ENCODE measurements at places on chromosomes 16 and 17.

DNA sequence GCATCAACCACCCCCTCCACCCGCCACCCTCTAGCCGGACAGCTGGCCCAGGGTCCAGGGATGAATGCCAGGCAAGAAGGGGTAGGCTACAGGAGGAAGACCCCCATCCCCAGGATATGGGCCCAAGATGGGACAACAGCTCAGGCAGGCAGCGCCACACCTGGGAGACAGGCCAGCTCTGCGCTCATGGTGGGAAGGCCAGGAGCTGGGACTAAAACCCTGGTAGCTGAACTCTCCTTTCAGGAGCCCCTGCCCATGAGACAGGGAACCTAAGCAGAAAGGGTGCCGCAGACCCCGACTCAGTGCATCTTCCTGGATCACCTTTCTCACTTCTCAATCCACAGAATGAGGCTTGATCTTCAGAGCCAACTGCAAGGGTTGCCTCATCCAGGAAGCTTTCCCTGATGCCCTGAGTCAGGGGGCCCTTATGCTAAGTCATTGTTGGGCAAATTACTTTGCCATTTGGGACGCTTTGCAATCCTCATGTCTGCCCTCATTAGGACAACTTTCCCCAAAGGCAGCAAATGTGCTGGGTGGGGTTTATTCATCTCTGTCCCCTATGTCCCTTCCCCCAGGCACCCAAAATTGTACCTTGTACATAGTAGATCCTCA is 9.0 kb downstream of the ZDHHC1 start:
- no peak for DNase-seq

DNA sequence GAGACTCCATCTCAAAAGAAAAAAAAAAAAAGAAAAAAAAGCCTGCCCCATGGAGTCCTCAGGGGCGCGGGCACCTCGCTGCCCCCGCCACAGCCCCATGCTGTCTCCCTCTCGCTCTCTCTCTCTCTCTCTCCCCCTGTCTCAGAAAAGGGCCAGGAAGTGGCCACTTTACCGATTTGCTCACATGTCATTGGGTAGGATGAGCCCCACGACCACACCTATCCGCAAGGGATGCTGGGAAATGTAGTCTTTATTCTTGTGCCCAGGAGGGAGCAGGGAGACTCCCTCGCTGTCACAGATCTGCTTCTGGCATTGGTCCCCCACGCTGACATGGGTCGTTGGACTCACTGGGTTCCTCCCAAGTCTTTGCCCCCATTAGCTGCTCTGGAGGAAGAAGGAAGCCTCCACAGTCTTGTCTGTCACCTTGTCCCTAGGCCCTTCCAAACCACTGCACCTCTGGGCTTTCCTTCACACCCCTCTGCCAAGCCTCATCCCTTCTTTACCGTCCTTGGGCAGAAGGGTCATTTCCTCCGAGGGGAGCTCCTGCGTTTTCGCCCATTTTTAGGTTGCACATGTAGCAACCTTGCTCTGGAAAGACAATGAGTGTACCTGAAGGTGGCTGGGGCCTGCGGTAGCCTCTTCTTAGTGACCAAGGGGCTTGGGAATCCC is 6.9 kb upstream of the GJD3 start:
- DNase-seq: no peak

DNA sequence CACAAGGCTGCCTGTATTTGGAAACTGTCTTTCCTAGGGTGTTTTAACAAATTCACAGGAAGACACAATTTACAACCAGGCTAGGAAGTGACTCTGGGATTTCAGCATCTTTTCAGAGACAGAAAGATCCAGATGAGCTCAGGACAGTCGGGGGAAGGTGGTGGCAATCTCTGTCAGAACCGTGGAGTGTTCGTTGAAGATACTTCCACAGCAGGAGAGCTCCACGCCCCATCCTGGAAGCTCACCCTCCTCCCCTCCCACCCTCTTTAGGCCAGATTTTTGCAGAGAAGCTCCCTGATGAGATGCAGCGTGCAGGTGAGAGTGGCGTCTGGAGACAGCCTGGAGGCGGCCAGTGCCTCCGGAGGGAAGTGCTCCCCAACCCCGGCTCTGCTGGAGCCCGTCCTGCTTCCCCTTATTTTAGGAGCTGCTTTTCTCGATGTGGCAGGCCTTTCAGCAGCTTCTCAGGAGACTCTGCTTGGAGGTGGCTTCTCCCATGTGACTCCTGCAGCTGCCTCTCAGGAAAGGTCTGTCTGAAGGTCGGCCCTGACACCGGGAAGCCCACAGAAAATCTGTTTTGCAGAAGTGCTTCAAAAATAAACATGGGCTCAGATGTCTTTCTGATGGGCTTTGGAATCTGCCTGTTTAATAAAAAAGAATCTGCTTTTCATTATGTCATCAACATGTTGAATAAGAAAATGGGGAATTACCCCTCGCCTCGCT is 186.4 kb upstream of the CHMP6 start:
- no peak for DNase-seq

DNA sequence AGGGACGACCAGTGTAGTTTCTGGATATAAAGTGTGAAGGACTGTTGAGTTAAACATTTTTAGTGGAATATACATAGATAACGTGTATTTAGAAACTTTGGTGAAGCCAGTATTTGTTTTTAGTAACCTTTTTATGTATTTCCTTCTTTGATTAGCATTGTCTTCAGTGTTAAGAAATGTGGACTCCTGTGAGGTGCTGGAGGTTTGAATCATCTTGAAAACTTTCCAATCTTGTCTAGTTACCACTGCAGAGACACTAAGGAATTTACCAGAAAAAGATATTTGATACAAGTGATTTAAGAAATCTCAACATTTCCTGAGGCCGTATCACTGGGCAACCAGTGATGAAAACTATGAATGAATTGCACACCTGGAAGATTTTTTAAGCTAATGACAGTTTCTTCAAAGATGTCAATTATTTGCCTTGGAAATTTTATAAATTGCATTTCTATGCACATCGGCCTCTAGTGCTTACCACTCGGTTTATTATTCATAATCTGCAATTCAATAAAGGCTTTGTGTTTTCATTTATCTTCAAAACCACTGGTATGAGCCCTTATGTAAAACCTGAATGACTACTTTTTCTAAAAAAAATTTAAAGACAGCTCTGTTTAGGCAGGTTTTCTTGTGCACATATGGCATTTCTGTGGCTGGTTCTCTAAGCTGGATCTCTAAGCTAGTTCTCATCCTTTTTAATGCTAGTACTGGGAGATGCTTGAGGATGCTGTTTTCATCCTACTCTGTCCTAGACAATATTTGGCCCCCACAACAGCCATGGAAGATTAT is 31.4 kb upstream of the ADCY7 start:
- no peak for DNase-seq

GRCh38 chr17:67696347-67696746 is 21.4 kb upstream of the NOL11 start:
- no peak for DNase-seq

GRCh38 chr17:78426293-78426879 is 47.9 kb downstream of the PGS1 start:
- DNase-seq: no peak

DNA sequence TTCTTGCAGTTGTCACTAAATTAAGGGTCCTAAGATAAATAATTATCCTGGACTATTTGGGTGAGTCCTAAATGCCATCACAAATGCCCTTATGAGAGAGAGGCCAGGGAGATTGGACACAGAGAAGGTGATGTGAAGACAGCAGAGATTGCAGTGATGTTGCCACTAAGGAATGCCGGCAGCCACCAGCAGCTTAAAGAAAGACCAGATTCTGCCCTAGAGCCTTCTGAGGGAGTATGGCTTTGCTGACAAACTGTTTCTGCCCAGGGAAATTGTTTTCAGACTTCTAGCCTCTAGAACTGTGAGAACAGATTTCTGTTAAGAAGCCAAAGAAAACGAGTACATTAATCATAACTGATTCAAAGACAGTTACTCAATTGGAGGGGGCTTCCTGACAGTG is 10.0 kb upstream of the ZNF23 start:
- no peak for DNase-seq
